ENCODE measurements at places on chromosomes 6 and 20. TPM values are rescaled to one million over a fixed set of nuclear protein-coding genes. Genes with fewer than 3 reads are reported as not detected.

The PRDM13 gene
- total RNA-seq, result not detected

The TBXT gene
- not detected for total RNA-seq

The FAM217B gene
- 3.9 TPM for total RNA-seq

The SRSF12 gene
- total RNA-seq, result not detected

The SLC35A1 gene
- total RNA-seq, result 20.7 TPM

The SEL1L2 gene
- not detected for total RNA-seq

The GSTA3 gene
- total RNA-seq, result not detected

The RCAN2 gene
- total RNA-seq, result 2.2 TPM

The SFT2D1 gene
- total RNA-seq, result 31.8 TPM

The PCK1 gene
- not detected for total RNA-seq

The GPLD1 gene
- total RNA-seq, result not detected

All from smooth muscle cell of trachea (primary cell).